ENCODE measurements at places on chromosomes 5 and 9.

DNA sequence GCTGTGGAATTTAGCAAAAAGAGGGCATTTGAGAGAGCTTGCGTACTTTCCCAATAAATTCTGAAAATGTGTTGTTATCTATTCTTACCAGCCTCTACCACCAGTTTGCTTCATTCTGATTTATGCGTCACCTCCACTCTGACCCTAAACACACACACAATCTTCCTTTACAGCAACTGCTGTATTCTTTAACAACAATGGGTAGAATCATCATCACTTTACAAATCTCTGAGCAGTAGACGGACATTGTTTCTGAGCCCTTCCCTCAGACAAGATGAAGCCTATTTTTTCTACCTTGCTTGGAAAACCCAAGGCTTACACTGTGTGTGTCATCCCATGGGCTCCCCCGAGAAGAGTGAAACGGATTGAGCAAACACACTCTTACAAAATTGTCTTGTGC is 83.1 kb upstream of the RASA1 start:
- no peak for DNase-seq

DNA sequence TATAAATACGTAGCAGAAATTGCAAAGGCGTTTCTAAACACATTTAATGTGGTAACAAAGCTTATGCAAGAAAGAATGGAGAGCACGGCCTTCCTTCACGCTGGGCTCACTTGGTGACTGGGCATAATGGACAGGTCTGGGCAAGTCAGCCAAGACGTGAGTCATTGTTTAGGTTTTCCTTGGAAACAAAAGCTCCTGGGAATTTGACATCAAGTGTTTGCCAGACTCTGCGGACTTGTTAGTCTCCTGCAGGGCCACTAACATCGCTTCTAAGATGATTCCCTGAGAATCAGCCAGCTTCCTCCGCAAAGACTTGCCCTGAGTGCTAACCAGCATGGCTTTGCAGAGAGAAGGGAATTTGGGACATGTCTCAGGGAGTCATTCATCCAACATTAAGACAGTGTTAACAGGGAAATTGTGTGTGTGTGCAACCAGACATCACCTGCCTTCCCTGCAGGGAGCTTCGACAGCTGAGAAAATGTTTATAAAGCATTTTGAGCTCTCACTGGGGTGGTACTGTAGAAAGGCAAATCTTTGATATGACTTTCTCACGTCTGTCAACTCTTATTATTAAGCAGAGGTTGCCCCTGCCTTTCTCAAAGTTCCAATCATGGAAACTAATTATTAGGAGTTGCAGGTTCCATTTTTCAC is 182.5 kb downstream of the NTRK2 start:
- no peak for DNase-seq

- no peak for DNase-seq
Measured at GRCh38 chr9:118455259-118455658, 751.1 kb downstream of the TLR4 start.

- DNase-seq: no peak
Measured at GRCh38 chr9:27447031-27447683, 76.9 kb upstream of the IFNK start.

GRCh38 chr9:131238402-131239021 is 37.8 kb downstream of the FAM78A start:
- DNase-seq: no peak

Data from D721Med (cell line).